ENCODE measurements at places on chromosomes 16 and 17.
A peak's percentile ranks its signal among the peaks of the same experiment; 100 is the strongest.

- no peak for DNase-seq
Observed at GRCh38 chr17:74647871-74648672, 24.5 kb upstream of the CD300E start.

- no peak for DNase-seq
Observed at GRCh38 chr16:87826798-87827587, 42.3 kb downstream of the SLC7A5 start.

- no peak for DNase-seq
Observed at GRCh38 chr17:6936370-6937028, 59.4 kb upstream of the ALOX12 start.

DNA sequence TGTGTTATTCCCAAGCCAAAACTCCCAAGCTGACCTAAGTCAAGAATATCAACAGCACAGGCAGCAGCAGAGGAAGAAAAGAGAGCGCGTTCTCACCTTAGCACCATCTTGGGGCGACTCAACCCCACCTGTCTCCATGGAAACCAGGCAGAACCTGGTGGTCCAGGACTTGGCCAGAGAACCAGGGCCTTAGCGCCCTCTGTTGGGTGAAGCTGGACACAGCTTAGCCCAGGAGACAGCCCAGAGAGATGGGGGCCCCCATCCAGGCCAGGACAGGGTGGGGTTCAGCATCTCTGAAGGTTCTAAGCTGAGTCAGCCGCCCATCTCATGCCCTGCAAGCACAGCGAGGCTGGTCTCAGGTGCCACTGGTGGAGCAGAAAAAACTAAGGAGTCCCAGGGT is 60.1 kb upstream of the TMEM132E start:
- no peak for DNase-seq

GRCh38 chr17:3004150-3004801 is 59.1 kb downstream of the OR1D5 start:
- peak; percentile 24 for DNase-seq

- no peak for DNase-seq
Observed at GRCh38 chr17:9187828-9188227, 166.5 kb downstream of the NTN1 start.

DNA sequence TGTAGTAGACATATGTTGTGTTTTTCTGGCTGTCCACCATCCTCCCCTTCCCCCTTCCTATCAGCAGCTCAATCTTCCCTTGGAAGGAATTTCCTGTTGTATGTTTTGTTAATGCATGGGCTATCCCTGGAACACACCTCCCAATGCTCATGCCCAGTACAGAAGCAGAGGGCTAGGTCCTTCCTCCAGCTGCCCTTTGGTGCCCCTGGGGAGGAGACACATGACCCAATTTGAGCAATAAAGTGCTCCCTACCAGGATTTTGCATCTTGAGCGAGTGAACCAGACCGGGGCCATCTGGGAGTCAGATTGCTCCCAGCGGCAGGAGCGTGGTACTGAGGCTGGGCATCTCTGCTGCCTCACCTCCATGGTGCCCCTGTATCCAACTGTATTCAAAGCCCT is 141.5 kb upstream of the MED13 start:
- no peak for DNase-seq

DNA sequence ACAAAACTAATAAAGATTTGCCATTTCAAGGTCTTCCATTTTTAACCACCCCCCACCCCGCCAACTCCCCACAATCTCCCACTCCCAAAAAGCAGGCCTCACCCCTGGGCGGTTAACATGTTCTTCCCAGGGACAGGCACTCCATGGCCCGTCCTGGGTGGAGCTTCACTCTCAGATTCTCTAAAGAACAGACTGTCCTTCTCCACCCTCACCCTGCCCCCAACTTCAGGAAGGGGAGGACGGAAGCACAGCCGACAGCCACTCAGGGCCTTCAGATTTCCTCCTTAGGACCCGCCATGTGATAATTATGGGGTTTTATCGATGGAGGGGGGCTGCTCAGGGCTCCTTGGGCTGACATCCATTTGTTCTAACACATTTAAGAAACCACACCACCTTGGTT is 61.9 kb downstream of the ZFHX3 start:
- DNase-seq, result no peak

DNA sequence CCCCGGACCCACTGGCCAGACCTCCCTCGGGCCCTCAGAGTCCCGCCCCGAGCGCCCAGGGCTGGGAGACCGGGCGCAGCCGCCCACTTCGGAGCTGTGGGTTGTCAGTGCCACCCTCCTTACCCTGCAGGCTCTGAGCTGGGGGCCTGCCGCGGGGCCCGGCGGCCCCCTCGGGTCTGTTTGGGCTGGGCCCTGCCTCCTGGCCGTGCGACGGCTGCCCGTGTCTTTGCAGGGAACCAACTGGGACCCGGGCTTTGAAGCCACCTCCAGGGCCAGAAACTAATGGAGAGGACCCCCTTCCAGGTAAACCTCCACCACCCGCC is 443 bp downstream of the TEDC2 start:
- DNase-seq, result no peak

- DNase-seq, result no peak
Observed at GRCh38 chr16:2990891-2991290, 10.6 kb upstream of the PKMYT1 start.

- no peak for DNase-seq
Observed at GRCh38 chr16:13139661-13140241, 238.4 kb downstream of the SHISA9 start.

DNA sequence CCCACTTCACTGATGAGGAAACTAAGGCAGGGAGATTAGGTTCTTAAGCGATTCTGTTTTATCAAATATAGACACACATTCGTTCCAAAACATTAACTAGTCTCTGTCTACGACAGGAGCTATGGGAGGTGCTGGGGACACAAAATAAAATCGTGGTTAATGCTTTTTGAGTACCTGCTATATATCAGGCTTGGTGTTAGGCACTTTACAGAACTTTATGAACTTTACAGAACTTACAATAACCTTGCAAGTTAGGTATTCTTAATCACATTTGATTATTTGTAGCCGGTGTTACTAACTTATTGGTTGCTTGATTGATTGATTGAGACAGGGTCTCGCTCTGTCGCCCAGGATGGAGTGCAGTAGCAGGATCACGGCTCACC is 538 bp upstream of the HEATR3 start:
- no peak for DNase-seq

- no peak for DNase-seq
Observed at GRCh38 chr17:13003454-13003851, 14.4 kb downstream of the ELAC2 start.

- DNase-seq, result no peak
Observed at GRCh38 chr17:17300624-17301568, 2.3 kb upstream of the NT5M start.

DNA sequence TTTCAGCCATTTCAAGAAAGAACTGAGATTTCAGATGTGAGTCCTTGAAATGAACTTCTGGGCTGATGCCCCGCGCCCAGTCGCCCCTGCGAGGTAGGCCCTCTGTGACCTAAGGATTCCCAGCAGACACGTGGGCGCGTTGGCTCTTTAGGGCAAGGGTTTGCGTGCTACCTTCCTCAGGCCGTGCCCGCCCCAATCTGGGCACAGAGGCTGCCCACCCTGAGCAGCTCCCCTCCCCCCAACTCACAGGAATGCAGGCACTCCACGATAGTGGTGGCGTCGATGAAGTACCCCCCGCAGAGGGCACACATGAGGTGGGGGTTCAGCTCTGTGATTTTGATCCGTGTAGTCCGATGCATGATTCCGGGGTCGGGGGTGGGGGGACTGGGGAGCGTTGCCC is 8.1 kb downstream of the PCGF2 start:
- DNase-seq, result no peak

DNA sequence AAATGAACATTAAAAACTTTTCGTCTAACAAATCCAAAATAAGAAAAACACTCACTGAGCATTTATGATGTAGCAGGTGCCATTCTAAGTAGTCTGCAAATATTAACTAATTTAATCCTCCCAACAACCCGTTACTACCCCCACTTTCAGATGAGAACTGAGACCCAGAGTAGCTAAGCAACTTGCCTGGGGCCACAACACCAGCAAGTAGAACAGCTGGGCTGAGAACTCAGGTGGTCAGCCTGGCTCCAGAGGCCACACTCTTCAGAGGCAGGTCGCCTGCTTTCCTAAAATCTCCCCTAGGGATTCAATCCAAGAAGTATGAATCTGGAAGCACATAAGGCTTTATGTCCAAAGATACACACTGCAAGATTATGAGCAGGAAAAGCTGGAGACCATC is 6.2 kb downstream of the MBTPS1 start:
- no peak for DNase-seq

DNA sequence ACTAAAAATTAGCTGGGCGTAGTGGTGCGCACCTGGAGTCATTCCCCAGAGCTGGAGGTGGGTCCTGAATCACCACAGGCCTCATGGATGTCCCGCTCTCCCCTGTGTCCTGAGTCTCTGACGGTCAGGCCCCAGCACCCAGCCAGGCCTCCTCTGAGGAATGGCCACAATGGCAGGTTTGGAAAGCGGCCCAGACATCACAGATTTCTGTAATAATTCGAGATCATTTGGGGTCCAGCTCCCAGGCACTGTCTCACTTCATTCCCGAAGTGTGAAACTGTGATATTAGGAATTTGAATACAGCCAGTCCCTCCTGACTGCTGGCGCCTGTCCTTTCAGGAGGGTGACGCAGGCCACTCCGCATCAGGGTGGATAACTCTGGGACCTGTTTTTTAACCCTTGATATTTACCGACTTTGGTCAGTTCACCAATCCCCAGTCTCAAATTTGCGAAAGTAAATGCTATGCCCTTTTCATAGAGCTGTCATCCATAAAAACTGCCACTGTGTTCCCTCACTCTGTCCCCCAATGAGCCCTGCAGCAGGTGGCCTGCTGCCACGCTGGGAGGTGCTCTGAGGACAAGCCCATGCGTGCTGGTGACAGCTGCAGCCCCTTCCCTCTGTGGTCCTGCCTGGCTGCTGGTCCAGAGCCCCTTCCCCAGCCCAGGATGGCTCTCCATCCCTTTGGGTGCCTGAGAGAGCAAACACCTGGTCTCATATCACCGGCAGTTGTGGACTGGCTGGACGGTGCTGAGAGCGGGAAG is 28.3 kb upstream of the RPTOR start:
- DNase-seq, result no peak

DNA sequence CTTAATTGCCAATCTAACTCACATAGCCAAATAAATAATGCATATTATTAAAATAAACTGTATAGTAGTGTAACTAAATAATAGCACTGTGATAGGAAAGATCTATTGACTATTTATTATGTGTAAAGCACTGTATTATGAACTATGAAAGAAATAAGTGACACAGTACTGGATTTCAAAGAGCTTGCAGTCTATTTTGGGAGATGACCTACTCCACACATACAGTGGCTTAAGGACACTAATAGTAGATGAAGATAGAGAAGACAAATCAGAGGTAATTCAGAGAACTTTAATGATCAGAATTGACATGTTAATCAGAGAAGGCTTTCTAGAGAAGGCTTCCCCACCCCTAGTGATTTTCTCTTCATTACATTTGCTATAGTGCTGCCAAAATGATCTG is 14.6 kb downstream of the LASP1NB start:
- no peak for DNase-seq

DNA sequence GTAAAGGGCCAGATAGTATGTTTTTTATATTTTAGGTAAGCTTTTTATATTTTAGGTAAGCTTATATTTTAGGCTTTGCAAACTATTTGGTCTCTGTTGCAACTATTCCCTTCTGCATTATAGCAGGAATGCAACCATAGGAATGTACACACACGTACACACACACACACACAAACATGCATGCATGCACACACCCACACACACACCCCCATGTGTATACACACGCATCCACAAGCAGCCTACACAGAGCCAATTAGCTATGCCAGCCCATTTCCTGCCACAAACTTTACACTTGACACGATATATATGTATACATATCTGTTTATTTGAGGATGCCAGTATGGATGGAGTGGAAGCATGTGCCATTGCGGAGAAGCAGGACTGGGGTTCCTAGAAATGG is 7.5 kb upstream of the TRPV3 start:
- DNase-seq, result no peak

DNA sequence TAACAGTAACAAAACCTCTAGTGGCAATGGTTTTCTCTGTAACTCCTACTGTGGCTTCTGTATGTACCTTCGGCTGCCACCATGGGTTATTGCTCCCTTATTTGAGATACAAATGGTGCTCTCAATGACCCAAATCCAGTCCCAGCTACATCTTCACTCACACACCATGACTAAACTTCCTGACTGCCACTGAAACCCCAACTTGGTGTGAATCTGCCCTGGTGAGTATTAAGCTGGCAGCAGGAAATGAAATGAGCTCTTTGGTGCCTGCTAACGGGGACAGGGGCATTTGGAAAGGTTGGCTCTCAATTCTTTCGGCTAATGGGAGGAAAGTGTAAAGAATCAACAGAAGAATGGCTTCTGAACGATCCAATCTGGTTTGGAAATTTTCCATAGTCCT is 7.5 kb upstream of the SLC35B1 start:
- no peak for DNase-seq

- DNase-seq, result no peak
Observed at GRCh38 chr16:1895949-1896675, 22.1 kb downstream of the HS3ST6 start.

DNA sequence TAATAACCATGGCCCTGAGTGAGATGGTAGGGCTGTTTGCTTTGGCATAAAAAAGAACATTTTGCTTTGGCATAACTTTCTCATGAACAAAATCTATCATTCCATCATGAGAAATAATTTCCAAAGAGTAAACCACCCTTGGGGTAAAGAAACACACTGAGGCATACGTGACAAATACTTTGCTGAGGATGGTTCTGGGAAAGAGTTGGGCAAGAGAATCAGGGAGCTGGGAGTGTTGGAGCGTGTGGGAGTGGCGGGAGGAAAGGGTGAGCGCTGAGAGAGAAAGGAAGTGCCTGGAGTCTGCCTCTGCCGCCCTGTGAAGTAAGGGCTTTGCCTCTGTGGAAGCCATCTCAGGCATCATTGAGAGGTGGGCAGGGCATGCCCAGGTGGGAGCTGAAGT is 60.2 kb upstream of the ARHGAP44 start:
- DNase-seq, result no peak
